ENCODE measurements at places on chromosomes 2 and 18.

- DNase-seq, result no peak
Measured at GRCh38 chr2:146363731-146364130, 1481.1 kb upstream of the ACVR2A start.

DNA sequence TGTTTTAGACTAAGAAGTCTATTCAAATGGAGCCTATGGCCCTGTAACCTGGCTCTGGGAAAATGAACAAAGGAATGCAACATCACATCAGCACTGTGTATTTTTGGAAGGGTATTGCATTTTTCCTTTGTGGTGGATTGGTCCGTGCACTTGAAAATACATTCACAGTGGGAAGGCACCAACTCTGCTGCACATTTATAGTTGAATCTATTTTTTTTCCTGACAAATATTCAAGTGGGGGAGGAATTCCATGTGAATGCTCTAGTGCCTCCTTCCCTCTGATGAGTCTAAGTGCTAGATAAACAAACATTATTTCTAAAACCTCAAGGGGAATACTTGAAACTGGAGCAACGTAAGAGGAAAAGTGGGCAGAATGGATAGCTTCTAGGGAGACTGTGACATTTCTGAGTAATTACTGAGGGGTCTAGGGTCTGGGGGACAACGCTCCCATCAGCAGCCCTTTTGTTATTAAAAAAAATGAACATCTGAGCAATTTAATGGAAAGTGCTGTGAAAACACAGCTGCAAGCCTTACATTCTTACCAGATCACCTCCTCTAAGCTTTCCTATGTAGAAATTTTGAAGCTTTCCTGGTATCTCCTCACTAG is 208.2 kb downstream of the SLC8A1 start:
- DNase-seq, result no peak

DNA sequence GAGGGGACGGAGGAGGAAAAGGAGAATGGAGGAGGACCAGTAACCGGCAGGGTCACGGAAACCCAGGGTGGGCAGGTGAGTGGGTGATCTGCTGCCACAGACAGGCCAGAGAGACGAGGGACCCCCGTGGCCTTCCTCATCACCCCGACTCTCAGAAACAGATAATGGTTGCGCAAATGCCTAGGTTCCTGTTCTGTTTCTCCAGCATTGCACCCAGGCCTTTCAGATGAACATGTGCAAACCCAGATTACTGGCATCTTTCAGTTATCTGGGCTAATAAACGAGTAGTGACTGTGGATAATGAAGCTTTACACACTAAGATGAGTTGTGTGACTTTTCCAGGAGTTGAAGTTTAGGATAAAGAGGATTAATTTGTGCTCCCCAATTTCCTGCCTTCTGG is 46.5 kb downstream of the TET3 start:
- DNase-seq, result no peak

DNA sequence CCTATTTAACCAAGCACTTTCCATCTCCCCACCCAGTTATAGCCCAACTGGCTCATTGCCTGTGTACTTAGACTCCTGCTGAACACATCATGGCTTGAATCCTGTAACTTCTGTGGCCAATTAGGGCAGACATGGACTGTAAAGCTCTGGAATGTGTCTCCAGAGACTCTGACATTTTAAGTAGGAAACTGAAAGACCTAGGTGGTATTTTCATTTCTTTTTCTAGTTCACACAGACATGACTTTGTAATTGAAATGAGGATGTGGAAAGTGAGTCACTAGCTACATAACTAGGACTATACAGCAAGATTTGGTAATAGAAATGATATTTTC is 12.2 kb downstream of the DOK1 start:
- no peak for DNase-seq

DNA sequence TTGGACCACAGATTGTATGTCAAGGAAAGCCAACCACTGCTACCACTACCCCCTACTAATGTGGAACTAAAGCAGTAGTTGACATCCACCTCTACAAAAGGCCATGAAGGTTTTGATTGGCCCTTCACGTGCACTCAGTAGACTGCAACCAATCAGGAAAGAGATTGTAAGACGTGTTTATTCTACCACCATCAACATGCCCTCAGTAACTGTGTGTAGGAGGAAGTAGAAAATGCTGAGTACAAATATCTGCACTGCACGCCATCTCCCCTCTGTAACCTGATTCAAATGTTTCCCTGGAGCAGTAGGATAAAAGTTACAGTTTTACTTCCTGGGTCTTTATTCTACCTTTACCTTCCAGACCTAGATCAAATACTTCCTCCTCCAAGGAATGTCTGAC is 2.9 kb upstream of the CASP10 start:
- DNase-seq, result no peak

GRCh38 chr2:110114831-110115255 is 779 bp downstream of the MALL start:
- peak; percentile 68 for DNase-seq

DNA sequence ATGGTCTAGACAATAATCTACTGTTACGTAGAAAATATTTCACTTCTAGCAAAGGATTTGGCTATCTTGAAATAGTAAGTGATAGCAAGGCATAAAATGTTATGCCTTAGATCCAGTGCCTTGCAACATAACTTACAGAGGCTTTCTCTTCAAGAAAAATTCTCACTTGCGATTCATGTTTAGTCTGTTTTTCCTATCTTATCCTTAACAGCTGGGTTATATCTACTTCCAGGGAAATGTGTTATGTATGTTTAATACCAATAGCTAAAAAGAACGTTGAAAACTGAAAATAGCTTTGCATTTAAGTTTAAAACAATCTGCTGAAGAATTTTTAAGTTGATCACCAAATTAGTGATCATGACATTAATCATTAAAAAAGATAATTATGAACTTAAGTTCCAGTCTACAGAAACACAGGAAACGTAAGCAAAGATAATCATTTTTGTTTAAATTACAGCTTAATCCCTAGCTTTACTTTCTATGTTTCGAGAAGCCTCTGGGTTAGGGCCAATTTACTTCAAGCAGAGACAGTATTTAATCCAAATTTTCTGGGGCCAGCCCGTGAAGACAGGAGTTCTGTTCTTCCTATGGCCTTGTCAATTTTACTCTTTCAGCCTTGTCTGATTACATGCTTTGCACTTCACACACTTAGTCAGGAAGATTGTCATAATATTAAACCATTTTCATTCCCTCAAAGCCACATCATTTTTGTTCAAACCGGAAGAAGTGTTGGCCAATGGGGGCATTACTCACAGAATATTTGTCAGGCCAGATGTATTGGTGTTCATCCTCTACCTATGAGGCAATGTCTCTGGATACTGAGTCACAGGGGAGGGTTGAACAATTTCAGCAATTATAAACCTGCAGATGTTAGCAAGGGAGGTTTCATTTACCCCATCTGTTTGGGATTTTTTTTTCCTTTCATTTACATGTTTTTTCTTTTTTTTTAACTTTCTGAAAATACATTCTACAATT is 1132.9 kb upstream of the ZEB2 start:
- DNase-seq, result no peak

DNA sequence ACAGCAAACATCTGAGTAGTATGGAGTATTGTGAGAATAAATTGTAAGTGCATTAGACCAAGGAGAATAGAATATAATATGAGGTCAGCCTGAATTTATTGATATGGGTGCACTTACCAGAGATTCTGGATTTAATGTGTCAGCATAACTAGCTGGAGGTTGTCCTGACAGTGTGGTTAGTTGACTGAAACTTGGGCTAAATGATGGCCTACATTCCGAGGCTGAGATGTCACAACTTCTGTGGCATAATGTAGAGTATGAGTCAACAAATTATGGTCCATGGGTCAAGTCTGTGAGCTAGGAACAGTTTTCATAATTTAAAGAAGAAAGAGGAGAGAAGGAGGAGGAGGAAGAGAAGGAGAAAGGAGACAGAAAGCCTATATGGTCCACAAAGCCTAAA is 127.6 kb downstream of the QPCT start:
- DNase-seq, result no peak

DNA sequence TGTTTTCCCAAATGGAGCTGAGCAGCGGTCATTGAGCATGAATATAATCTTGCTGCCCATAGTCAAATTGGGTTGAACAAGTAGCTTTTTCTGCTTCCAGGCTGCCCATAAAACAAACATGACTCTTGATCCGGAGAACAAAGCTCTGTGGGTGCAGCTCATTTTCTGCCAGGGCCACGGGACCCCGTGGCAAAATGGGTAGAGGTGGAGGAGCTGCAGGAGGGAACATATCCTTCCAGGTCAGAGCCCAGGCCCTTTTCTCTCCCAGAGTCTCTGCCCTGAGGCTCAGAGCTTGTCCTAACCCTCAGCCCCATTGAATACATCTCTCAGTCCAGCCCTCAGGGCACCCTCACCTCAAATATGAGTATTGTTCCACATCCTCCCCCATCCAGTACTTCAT is 151.6 kb upstream of the TWIST2 start:
- no peak for DNase-seq

DNA sequence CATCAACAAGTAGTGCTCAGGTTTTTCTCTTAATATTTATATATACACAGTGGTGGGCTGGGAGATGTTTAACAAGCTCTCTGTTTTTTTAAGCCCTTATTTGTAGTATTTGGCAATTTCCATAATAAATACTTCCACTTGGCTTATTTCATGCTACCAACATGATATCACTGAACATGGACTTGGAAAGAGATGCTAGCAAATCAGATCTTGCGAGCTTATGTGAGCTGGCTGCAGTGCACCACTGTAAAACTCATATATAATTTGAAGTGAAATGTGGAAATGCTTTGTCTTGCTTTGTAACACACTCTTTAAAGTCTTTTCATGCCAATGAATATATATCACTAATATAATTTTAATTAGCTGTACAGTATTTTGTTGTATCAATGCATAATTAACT is 155.7 kb downstream of the ALK start:
- no peak for DNase-seq

- no peak for DNase-seq
Measured at GRCh38 chr2:71831193-71831577, 316.5 kb downstream of the CYP26B1 start.

- no peak for DNase-seq
Measured at GRCh38 chr2:228545041-228545747, 363.7 kb upstream of the SPHKAP start.

DNA sequence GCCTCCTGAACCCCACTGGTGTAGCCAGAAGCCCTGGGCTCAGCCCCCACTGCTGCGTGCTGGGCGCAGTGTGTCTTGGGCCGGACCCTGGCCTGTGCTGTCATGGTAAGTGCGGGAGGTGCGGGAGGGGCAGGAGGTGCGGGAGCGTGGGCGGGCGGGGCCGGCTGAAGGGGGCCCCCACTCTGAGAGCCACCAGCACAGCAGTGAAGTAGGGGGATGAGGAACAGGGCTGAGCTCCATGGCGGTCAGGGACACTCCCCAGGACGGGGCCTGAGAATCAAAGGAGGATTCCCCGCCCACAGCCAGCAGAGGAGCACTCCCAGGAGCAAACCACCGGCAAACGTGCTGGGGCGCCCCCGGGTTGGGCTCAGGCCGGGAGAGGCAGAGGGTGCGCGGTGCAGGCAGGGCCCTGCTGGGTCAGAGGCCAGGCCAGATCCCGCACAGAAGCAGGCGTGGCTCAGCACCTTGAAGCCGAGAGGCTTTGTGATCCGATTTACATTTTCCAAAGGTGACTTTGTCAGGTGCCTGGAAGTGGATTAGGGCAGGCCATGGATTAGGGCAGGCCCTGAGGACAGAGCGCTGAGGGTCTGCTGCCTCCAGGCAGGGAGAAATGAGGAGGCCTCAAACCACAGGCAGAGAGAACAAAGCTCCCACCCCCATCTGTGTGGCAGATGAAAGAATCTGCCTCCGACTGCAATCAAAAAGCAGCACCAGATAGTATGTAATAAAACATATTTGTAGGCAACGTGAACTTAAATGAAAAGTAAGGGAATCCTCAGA is 152.0 kb upstream of the RAB6C start:
- DNase-seq, result peak; percentile 14

GRCh38 chr2:41784496-41784895 is 263.3 kb upstream of the PKDCC start:
- DNase-seq, result no peak

- DNase-seq, result no peak
Measured at GRCh38 chr18:75081486-75081885, 127.5 kb downstream of the PTGR3 start.

DNA sequence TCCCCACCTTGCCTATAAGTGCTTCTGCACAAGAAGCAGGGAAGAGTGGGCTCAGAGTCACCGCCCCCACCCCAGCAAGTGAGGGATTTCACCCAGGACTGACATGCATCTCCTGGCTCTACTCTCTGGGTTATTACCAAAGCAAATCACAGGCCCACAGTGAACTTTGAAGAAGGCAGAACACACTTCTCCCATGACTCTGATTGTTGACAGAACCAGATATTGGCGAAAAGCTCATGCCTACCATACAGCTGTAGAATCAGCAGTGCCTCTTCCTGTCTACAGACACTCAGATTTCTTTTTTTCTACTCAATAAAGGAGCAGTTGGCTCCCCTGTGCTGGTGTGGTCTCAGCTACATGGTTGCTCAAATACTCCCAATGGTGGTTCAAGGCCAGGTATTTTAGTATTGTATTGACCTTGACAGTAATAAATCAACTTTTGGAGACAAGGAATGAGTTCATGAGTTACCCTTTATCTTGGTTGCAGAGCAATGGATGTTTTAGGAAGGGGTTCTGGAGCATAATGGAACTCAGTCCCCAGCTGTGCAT is 512.9 kb upstream of the ID2 start:
- DNase-seq, result no peak

GRCh38 chr2:38763228-38763627 is 12.1 kb upstream of the SRSF7 start:
- no peak for DNase-seq

DNA sequence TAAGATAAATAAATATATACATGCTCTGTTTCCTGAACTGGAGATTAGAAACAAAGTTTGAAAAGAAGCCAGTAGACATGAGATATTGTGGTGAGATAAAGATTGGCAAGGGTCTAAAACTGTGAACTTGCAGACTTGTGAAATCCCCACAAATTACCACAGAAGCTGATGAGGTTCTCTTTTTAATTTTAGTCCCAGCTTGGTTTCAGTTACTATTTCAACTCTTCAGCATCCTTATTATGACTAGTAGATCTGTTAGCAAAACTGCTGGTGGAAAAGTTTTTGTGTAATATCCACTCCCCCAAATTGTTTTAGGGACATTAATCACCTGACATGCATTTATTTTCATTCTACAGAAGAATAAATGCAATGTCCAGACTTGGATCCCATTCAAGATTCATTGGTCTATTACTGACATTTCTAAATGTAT is 20.8 kb downstream of the RASGRP3 start:
- DNase-seq, result no peak

GRCh38 chr2:101609433-101609832 is 88.1 kb upstream of the MAP4K4 start:
- no peak for DNase-seq

All from small intestine (tissue), 16 donors.